ENCODE measurements at places on chromosomes 1 and 21. TPM values are rescaled to one million over a fixed set of nuclear protein-coding genes. Genes with fewer than 3 reads are reported as not detected.

Gene C1orf116
- under 0.01 TPM for total RNA-seq

Gene PTAFR
- 1.6 TPM for total RNA-seq

Gene BATF3
- 5.3 TPM for total RNA-seq

Gene FCN3
- total RNA-seq = not detected

Gene PGLYRP3
- not detected for total RNA-seq

Gene GPR3
- total RNA-seq = 0.31 TPM

Gene RIMS3
- 31.9 TPM for total RNA-seq

Gene VHLL
- 1.3 TPM for total RNA-seq

Gene NKAIN1
- total RNA-seq = 48.8 TPM

Gene TYW3
- total RNA-seq = 8.5 TPM

Gene SLC45A1
- 10.0 TPM for total RNA-seq

Gene ACTL8
- not detected for total RNA-seq

Gene AMY1B
- not detected for total RNA-seq

Gene TMEM125
- total RNA-seq = 0.31 TPM

Gene OR2L13
- 1.9 TPM for total RNA-seq

Gene SPAG17
- 3.1 TPM for total RNA-seq

Gene CDC73
- total RNA-seq = 58.5 TPM

Gene SLFNL1
- total RNA-seq = 4.4 TPM

Gene RNF207
- 16.0 TPM for total RNA-seq

Gene DENND2C
- total RNA-seq = 0.94 TPM

Gene RNU1-4
- total RNA-seq = under 0.01 TPM

Gene C1orf167
- not detected for total RNA-seq

Gene PRAMEF12
- not detected for total RNA-seq

Gene LYPD8
- not detected for total RNA-seq

Gene RHOU
- 28.2 TPM for total RNA-seq

Gene TTC4
- 21.6 TPM for total RNA-seq

Gene DRAXIN
- 103 TPM for total RNA-seq

Gene OR2T2
- not detected for total RNA-seq

Gene PPP1R15B
- 47.6 TPM for total RNA-seq

Gene IKBKE
- total RNA-seq = 0.94 TPM

Gene KCNC4
- total RNA-seq = 5.9 TPM

Gene PGLYRP4
- total RNA-seq = not detected

Gene TIE1
- 15.7 TPM for total RNA-seq

Gene NTNG1
- 14.4 TPM for total RNA-seq

Gene PROK1
- total RNA-seq = not detected

Gene SLAMF9
- total RNA-seq = not detected

Gene TFF3
- total RNA-seq = not detected

Gene CYP4Z1
- 0.63 TPM for total RNA-seq

Gene ASPM
- 16.6 TPM for total RNA-seq

Gene KRTAP12-4
- not detected for total RNA-seq

Gene FMO3
- total RNA-seq = not detected

Gene TNNT2
- total RNA-seq = not detected

Gene FCGR1A
- 5.6 TPM for total RNA-seq

Gene IFI44
- 100 TPM for total RNA-seq

Gene CC2D1B
- total RNA-seq = 26.0 TPM

Gene LCE1D
- total RNA-seq = not detected

Gene GJA5
- 0.94 TPM for total RNA-seq

Gene TPTE
- total RNA-seq = not detected

Gene CFHR3
- not detected for total RNA-seq

Gene TMEM51
- total RNA-seq = 0.94 TPM

Gene PCAT6
- not detected for total RNA-seq

Gene PPT1
- 48.5 TPM for total RNA-seq

Gene OR10Z1
- total RNA-seq = not detected

Gene OPRD1
- total RNA-seq = 0.31 TPM

Gene TSACC
- not detected for total RNA-seq

Gene OR2T33
- not detected for total RNA-seq

Gene HORMAD1
- 0.63 TPM for total RNA-seq

Measured in parietal lobe (tissue), 2 donors.